ENCODE measurements at places on chromosomes 5 and 9.

DNA sequence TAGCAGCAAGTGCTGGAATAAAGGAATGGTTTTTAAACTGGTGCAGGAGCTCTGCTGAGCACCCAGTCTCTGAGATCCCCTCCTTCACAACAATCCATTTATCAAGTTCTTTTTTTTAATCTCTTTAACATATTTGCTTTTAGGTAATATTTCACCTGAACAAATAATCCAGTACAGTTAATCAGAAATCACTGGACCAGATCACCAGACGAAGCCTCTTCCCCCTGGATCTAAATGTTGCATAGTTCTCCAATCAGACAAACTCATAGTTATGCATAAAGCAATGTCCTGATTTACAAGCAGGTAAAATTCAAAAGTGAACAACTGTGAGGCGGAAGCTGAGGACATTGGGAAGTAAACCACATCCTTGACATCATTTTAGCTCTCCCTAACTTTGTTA is 657.7 kb upstream of the RORB start:
- DNase-seq = no peak

DNA sequence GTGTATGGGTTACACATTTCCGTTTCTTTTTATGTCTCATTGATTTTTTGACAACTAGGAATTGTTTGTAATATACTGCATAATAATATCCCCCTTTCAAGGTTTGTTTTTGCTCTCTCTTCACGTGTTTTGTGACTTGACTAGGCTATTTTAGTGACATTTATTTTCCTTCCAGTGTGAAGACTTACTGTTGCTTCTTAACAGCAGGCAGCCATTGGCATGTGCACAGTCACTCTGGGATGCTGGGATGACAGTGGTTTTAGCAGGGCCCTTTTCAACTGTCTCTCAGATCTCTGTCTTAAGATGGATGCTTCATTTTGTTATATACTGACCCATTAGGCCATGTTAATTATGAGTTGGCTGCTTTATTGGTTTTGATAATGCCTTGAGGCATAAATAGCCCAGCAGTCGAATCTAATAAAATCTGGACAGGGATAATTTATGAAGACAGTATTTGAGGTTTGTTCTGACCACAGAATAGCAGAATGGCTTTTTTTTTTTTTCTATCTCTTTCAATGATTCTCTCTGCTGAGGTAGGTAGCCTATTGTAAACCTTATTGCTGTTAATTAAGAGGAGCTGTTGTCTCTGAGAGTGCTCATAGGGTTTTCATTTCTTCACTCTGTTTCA is 536.0 kb downstream of the GABRG2 start:
- no peak for DNase-seq

DNA sequence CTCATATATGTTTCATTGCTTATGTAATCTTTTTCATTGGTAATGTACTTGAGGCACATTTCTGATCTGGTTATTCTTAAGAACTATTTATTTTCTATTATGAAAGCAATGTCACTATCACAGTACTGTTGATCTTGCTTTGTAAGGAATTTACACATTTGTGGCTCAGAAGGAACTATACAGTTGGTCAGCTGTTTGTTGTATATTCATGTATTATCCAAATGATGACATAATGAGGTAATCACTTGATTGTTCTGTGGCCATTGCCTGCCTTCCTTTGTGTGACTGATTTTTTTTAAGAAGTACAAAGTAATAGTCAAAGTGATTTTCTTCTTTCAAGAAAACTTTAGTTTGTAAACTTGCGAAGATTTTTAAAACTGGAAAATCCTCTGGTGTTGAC is 399.9 kb downstream of the TMEM161B start:
- no peak for DNase-seq

DNA sequence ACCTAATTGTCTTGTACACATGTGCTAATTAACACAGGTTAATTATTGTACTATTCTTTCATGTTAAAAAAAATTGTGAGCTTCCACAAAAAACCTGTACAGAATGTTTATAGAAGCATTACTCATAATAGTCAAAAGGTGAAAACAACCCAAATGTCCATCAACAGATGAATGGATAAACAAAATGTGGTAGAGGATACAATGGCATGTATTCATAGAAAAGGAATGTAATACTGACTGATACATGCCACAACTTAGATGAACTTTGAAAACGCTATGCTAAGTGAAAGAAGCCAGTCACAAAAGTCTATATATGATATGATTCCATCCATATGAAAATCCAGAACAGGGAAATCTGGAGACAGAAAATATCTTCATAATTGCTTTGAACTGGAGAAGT is 25.6 kb downstream of the RRAGA start:
- DNase-seq = no peak

DNA sequence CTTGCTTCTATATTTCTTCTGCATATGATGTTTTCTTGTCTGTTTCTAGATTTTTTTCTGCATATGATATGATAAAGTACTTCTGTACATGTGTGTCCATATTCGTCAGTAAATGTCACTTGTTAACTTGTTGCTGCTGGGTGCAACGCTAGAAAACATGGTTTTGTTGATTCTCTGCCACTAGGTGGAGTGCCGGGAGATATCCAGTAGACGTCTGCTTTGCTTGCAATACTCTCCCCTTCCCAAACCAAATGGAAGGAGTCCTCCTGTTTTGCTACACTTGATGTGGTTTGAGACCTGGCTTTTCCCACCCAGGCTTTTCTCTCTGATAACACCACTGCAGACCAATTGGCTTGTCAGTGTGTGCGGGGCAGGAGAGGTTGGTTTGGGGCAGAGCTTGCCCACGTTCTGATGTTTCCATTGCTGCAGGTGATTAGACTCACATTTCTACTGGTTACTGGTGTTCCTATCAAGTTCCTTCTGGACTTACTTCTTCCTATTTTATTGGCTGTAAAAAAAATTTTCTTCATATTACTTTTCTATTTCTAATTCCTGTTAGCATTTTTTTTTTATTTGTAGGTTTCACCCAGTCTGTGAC is 900.0 kb upstream of the CDH10 start:
- peak; percentile 13 for DNase-seq

- DNase-seq = no peak
Measured at GRCh38 chr5:98714710-98715288, 58.7 kb upstream of the RGMB start.

DNA sequence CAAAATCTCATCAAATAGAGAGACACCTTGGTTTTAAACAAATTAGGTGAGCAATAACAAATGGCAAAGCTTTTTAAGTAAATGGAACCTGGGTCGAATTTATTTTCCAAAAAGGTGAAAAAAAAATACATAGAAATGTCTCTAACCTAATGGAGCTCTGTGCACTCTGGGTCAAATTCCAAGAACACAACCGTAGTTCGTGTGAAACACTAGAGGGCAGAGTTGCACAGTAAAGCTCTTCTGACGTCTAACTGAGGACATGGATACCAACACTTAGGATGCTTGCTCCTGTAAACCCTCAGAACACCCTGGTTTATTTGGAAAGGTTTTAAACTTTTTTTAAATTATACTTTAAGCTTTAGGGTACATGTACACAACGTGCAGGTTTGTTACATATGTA is 18.9 kb downstream of the MARCHF11 start:
- DNase-seq = peak; percentile 62

DNA sequence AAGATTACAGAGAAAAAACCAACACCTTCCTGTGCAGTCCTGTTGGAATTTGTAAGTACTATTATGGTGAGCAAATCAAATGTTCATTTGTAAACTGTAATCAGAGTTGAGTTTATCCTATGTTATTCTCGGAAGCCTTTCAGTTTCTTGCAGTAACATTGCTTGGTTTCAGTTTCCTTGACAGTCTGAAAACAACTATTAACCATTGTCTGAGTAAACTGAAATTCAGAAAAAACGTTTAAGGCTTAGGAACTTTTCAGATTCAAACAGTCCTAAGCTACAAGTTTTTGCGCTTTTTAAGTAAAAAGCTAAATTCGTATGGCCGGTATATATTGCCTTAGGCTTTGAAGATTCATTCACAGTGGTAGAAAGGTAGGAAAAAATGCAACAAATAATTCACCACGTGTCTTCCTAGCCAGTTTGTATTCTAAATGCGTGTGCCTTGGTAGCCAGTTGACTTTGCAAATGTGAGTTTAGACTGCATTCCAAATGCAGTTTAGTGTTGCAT is 2.5 kb downstream of the GPBP1 start:
- peak; percentile 54 for DNase-seq

DNA sequence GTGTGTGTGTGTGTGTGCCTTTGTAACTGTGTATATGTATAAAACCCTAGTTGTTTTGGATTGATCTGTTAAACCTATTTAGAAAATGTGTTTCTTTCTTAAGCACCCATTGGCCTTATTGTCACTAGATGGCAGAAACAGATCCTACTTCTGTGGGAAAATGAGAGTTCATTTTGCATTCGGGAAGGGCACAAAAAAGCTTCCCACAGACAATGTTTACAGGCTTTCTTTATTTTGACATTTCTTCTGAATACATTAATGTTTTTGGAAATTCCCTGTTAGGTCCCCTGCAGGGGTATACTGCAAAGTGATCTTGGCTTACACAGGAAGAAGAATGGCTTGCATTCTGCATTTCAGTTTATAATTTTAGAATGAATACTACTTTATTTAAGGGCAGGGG is 481.8 kb upstream of the ARRDC3 start:
- DNase-seq = no peak

- no peak for DNase-seq
Measured at GRCh38 chr9:108056084-108056804, 566.7 kb upstream of the KLF4 start.

DNA sequence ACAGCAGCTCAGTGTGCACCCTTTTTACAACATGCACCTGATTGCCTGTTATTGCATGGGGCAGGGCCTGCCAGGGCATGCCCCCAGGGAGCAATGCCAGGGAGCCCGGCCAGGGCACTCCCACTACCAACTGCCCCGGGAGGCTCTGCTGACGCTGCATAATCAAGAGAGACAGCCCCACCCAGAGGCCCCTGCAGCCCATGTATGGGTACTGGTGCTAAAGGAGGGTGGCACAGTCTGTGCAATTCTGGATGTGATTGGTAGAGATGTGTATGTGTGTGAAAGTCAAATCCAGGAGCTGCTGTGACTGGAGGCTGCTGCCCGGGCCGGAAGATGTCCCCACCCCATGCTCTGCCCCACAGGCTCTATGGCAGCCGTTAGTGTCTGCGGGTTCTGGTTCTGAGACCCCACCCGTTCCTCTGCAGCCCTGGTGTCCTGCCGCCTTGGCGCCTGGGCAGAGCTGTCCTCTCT is 3.9 kb upstream of the NEURL1B start:
- no peak for DNase-seq

DNA sequence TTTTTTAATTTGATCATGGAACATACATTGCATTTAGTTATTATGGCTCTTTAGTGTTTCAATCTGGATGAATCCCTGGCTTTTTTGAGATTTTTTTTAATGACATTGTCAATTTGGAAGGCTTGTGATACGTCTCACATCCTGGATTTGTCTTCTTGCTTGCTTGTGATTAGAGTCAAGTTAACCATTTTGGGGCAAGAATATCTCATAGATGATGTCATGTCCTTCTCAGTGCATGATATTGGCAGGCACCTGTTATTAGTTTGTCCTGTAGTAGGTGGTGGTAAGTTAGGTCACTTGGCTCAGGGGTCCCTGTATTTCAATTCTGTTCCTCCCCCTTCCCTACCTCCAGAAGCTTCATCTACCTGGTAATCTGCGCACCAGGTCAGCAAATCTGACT is 3.3 kb downstream of the PSD2 start:
- no peak for DNase-seq

DNA sequence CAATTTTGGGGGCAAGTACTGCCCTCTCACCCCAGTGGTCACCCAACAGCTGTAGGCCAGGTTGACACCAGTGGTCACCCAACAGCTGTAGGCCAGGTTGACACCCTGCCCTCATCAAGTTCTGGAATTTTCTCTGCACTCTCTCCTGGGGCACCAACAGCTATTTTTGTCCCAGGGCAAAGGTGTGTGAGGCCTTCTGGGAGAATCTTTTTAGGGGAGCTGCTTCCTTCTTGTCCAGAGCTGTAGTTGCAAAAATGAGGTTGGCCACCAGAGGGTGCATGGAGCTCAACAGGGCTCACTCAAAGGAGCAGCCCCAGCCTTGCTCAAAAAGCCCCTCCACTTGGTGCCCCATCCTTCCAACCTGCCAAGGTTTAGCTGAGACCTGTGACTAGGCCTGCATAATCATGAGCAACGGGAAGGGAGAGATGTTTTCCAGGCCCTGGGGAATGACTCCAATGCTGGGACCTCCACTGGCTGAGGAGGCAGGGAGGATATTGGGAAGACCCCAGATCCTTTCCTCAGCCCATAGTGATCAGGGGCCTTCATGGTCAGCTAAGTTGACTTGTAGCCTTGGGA is 10.6 kb upstream of the P4HA2 start:
- DNase-seq = peak; percentile 79

DNA sequence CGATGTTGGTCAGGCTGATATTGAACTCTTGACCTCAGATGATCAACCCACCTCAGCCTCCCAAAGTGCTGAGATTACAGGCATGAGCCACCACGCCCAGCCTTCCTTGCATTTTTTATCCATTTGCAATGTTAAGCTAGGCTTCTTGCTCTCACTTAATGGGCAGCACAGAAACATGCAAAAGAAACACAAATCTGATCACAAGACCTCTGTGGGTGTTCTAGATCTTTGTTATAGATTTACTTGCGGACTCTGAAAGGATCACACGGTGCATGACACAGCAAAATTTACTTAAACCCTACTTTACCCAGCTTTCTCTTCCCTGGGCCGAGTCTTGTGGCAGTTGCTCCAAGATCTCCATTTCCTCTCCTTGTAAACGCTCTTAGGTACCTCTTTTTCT is 71.3 kb downstream of the PSAT1 start:
- no peak for DNase-seq

DNA sequence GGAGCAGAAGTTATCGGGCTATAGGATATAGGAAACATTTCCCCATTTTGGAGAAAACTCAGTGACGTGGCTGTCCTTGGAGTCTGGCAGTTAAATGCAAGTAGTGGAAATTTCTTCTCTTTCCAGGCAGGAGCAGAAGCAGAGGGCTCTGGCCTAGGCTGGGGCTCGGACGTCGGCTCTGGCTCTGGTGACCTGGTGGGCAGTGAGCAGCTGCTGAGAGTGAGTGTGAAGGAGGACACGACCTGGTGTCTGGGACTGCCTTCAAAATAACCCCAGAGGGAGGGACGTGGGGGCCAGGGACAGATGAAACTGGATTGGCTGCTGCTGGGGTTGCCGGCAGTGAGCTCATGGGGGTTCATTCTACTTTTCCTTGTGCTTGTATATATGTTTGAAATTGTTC is 79.5 kb downstream of the COL15A1 start:
- DNase-seq = no peak

GRCh38 chr9:71783120-71783523 is 14.8 kb upstream of the CEMIP2 start:
- DNase-seq = peak; percentile 68

GRCh38 chr5:75138689-75139088 is 86.3 kb upstream of the GCNT4 start:
- DNase-seq = no peak

Measured in GM12865 (cell line).